Stimulated activated CD4-positive, alpha-beta T cell treated with anti-CD3 and anti-CD28 coated beads, Interleukin-1b, Interleukin-23, amount 100 ng/mL, for 1 hour (primary cell): ENCODE measurements at places on chromosomes 7 and 10.
A peak's percentile ranks its signal among the peaks of the same experiment; 100 is the strongest.

DNA sequence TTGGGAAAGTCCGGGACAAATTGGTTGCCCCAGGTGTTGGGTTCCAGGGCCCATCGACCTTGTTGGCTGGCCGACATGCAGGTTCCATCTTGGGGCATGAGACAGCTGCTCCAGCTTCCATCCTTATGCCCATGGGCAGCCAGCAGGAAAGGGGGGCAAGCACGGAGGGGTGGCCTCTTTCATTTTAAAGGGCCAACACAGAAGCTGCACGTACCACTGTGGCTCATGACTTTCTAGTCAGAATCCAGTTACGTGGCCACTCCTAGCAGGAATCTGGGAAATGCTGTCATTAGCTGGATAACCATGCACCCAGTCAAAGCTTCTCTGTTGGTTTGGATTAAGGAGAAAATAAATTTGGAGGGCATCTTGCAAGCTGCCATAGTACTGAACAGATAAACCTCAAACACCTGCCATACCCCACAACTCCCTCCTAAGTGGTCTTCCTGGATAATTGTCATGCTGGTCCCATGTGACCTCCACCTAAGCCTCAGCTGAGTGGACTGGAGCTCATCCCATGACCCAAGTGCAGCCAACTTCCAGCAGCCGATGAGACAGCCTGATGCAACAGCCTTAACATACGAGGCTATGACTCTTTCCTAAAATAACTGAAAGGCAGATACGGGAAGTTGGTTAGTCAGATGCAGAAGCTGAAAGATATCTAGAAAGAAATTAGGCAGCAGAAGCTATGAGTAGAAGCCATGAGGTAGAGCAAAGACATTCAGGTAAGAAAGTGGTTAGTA lies 21.4 kb upstream of the GSDME start:
- no peak for DNase-seq

GRCh38 chr10:10869592-10869991 lies 148.1 kb upstream of the CELF2 start:
- no peak for DNase-seq

DNA sequence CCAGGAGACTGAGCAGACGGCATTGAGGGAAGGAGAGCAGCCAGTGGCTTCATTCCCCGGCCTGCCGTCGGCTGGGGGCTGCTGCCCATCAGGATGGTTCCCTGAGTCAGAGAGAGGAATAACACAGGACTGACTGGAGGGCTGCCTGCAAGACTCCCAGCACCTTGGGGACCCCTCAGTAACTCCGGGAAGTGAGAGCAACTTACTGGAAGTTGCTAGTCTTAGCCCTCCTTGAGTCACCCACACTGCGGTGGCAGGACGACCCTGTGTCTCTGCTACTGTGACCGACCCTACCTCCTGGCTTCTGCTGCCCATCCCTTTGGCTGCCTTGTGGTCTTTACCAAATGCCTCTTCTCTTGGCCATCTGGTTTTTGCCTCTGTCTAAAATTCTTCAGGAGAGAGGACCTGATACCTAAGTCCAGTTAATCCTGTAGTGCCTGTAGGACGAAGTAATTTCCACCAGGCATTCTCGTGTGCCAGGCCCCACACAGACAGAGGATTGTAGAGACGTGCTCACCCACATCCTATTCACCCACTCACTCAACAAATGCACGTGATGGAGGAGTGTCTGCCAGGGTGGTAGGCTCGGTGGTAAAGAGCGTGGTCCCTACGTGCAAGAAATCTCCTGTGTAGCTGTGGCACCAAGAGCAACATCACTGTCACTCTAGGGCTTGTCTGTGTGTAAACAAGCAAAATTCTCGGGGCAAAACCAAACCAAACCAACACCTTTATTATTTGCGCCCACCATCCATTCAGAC lies 156.5 kb downstream of the PRKCQ start:
- DNase-seq: no peak

- DNase-seq: no peak
Measured at GRCh38 chr7:69091521-69091920, 506.8 kb upstream of the AUTS2 start.

DNA sequence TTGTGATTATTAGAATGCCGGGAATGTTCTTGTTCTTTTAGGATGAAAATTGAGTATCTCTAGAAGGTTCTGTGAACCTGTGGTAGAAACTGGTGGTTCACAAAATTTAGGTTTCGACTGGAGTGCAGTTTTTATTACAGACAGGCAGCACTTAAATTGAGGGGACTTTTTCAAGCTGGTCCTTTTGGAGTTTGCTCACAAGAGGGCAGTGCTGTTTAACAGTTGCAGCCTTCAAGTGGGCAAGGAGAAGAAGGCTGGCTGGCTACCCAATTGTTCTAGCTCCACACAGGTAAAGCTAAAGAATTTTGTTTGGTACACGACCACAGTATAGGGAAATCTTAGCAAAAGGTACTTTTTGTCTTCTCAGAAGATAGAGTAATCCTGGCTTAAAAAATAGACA lies 233.6 kb downstream of the SNX13 start:
- no peak for DNase-seq

DNA sequence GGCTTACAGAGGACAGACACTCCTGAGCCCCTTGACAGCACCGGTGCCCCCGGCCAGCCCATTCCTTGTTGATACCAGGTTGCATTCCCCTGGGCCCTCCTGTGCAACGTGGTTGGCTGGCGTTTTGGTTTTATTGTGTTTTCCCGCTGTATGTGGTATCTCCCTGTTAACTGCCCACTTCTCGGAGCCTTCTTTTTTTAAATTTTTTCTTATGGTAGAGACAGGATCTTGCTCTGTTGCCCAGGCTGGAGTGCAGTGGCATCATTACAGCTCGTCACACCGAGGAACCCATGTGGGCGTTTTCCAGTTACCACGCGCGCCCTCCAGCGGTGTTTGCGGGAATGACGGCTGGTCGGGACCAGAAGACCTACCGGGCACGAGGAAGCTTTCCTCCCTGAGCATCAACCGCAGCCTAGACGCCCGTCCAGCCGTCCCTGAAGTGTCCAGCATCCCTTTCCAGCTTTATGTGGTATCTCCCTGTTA lies 16.9 kb upstream of the ZFAND2A start:
- peak; percentile 32 for DNase-seq

- DNase-seq: no peak
Measured at GRCh38 chr7:138245682-138246081, 169.4 kb downstream of the AKR1D1 start.

- no peak for DNase-seq
Measured at GRCh38 chr10:124748166-124748565, 4.0 kb upstream of the FAM53B start.

- no peak for DNase-seq
Measured at GRCh38 chr7:147432079-147432478, 1158.5 kb upstream of the C7orf33 start.

- DNase-seq: no peak
Measured at GRCh38 chr10:4230036-4230435, 445.0 kb upstream of the KLF6 start.

DNA sequence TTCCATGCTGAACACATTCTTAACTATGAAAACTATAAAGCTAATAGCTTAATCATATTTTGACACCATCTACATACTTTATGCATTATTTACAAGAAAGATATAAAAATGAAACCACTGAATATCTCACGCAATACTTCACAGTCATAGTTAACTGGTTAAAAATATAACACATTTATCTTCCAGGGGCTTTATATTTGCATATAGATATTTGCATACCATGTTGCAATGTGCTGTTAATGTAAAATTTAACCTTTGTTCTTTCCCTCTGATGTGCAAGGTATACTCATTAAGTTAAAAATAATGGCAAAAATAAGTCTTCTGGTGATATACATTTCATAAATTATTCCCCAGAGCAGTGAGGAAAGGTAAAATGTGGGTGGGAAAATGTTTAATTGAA lies 76.9 kb upstream of the MGMT start:
- DNase-seq: no peak

DNA sequence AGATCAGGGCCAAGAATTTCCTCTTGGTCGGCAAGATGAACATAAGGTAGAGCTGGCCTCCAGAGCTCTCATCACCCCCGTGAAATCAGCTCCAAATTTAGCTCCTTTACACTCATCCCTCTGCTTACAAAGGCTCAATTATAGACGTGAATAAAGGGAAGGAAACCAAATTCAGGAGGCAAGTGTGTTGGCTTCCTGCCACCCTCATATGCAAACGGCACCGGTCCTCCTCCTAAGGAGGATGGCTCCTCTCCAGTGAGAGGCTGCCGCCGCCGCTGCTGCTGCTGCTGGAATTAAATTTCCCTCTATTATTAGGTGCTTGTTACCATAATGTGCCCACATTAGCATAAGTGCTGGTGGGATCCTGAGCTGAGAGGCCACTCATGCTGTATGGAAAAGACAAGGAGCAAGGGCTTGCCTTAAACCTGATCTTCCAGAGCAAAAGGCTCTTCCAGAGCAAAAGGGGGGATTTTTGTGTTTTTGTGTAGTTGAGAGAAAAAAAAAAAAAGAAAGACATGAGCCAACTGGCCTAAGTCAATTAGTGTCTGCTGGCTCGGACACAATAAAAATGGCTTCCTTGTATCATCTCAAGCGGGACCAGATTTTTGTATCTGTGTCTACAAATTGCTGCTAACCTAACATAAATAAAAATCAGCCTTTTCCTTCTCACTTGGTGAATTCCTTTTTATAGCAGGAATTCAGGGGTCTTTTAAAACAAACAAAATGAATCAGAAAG lies 68.4 kb downstream of the CDHR3 start:
- DNase-seq: no peak

DNA sequence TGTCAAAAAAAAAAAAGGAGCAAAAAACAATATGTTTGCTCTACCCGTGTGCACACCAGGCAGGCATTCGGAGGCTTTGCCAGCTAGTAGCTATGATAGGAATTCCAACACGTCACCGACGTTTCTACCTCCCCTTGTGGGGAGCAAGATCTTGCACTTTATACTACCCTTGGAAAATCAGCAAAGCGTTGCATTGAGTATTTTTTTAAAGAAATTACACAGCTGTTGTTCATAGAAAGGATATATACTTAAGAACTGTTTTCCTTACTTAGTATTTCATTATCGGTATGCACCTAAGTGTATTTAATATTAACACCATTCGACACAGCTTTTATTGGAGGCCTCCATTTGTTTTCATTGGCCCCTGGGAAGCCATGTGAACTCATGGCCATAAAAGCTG lies 159.9 kb upstream of the MGMT start:
- DNase-seq: no peak

- no peak for DNase-seq
Measured at GRCh38 chr10:52129410-52130178, 184.5 kb upstream of the DKK1 start.

- no peak for DNase-seq
Measured at GRCh38 chr10:63910806-63911205, 389.6 kb downstream of the REEP3 start.

- DNase-seq: no peak
Measured at GRCh38 chr10:73246322-73246645, 771 bp downstream of the DNAJC9 start.

DNA sequence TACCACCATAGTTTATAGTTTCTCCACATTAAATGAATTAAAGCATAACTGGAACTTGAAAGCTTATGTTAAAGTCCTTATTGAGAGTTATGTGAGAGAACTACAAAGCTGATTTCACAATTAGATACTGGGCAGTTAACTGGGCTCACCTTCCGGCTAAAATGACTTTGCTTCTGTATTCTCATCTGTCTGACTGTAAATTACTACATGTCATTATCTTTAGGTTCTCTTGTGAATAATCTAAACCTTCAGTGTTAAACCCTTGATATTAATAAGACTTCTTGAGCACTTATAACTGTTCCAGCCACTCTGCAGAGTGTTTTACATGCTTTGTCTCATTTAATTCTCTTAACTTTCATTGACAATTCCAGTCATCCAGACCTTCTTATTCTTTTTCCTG lies 3.9 kb downstream of the KLHL7 start:
- no peak for DNase-seq

DNA sequence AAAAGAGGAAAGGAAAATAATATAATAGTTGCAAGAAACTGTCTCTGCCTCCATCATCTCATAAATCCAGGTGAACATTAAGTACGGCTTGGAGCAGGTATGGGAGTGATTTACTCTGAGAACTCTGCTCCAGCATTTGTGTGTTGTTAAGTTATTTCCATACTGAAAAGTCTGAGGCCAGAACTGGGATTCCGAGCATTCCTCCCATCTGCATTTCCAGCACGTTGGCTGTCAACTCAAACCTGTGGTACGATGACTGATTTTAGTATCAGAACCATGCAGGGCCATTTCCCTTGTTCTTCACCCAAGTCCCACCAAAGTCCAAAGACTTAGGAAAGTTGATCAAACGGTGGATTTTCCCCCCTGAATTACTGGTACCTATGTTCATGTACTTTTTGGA lies 104.9 kb downstream of the CREB5 start:
- no peak for DNase-seq

GRCh38 chr7:28954471-28954870 lies 3.7 kb downstream of the TRIL start:
- no peak for DNase-seq

- no peak for DNase-seq
Measured at GRCh38 chr7:155814316-155815276, 2.3 kb upstream of the SHH start.

- DNase-seq: no peak
Measured at GRCh38 chr7:130134106-130134636, 63.8 kb downstream of the KLHDC10 start.

GRCh38 chr10:130543794-130544193 lies 407.6 kb downstream of the GLRX3 start:
- no peak for DNase-seq

- DNase-seq: no peak
Measured at GRCh38 chr10:30121401-30121800, 62.0 kb upstream of the JCAD start.

DNA sequence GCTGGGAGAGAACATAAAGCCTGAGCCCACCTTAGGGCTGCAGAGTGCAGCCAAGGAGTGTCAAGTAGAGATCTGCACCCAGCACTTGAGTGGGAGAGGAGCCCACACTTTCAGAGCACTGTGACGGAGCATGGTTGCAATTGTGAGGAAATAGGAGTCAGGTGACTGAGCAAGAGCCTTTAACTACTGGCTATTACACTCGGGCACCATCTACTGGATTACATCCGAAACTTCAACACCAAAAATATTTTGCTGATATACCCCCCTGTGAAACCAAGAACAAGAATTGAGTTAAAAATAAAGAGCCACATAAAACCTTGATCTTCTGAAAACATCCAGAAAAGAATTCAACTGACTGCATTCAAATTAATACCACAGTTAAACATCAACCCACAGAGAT lies 657.9 kb downstream of the NXPH1 start:
- no peak for DNase-seq
